ENCODE measurements at places on chromosomes 5 and 9. TPM values are rescaled to one million over a fixed set of nuclear protein-coding genes. Genes with fewer than 3 reads are reported as not detected.

Gene IGFBPL1
- total RNA-seq = not detected

DNA sequence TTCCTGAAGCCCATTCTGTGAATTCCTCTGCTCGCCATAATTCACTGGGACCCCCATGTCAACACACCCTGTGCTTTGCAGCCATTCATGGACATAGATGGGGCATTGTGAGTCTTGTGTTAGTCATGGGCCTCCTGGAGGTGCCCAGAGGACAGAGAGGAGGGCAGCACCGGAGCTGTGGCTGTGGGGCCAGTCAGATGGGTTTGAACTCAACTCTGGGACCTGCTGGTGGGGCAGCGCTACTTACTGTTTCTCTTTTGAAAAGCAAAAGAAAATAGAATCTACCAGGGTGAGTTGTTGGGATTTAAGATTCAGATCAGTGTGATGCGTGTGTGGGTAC, 11.3 kb upstream of the EXOC3 start:
- H3K27me3 ChIP-seq = no peaks in the 10 kb centered on the region
- no peaks in the 10 kb centered on the region for H3K4me1 ChIP-seq
- H3K27ac ChIP-seq = no peak overlapping the region
- no peak overlapping the region for H3K4me3 ChIP-seq
- no peak for DNase-seq
- no peaks in the 10 kb centered on the region for H3K36me3 ChIP-seq

- H3K4me1 ChIP-seq = no peaks in the 10 kb centered on the region
- H3K27ac ChIP-seq = no peak overlapping the region
- no peaks in the 10 kb centered on the region for H3K36me3 ChIP-seq
These were observed 12.2 kb upstream of the MARCHF3 start for GRCh38 chr5:127042593-127042992.

DNA sequence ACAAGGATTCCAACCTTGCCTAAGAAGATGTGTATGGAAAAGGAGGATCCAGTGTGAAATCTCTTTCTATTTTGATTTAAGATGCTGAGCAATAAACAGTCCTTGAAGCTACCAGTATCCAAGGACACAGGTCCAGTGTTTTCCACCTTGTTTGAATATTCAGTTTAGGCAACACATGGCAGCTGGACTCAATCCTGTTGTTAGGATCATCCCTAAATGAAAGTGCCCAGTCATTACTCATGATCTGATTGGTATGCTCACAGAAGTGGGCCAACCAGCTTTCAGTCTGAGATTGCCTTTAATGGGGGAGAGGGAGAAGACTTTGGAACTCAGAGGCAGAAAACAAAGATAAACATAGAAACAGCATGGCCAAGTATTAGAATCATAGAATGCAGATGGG, 355.7 kb upstream of the ADAMTSL1 start:
- no peaks in the 10 kb centered on the region for H3K4me1 ChIP-seq
- no peaks in the 10 kb centered on the region for H3K27me3 ChIP-seq
- no peak for DNase-seq

- no peak overlapping the region for H3K27ac ChIP-seq
- no peaks in the 10 kb centered on the region for H3K27me3 ChIP-seq
- H3K4me3 ChIP-seq = no peak overlapping the region
- no peaks in the 10 kb centered on the region for H3K4me1 ChIP-seq
These were observed 38.2 kb downstream of the CLINT1 start for GRCh38 chr5:157820593-157821252.

DNA sequence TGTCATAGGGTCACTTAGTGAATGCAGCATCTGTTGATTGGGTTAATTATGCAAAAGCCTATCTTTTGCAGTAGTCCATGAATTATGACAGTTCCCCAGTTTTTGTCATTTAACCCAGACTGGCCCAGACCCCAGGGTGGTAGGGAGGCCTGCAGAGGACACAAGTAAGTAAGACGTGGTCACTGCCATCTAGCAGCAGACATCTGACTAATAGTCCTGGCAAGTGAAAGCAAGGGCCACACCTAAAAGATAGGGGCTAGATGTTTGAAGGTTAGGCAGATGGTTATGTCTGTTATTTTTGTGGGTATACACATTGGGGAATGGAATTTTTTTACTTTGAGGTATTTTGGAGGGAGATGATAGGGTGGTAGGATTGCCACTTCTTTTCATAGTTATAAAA, 48.0 kb downstream of the RAB14 start:
- H3K4me1 ChIP-seq = peaks cover 6% of the 10 kb centered on the region
- no peak overlapping the region for H3K27ac ChIP-seq
- no peak for DNase-seq
- no peak overlapping the region for H3K4me3 ChIP-seq
- peaks cover 61% of the 10 kb centered on the region for H3K36me3 ChIP-seq
- no peaks in the 10 kb centered on the region for H3K27me3 ChIP-seq

GRCh38 chr5:142779163-142779840, 9.1 kb downstream of the ARHGAP26 start:
- no peak for DNase-seq
- no peak overlapping the region for H3K27ac ChIP-seq
- H3K4me1 ChIP-seq = peaks cover 48% of the 10 kb centered on the region
- no peak overlapping the region for H3K4me3 ChIP-seq
- H3K36me3 ChIP-seq = no peaks in the 10 kb centered on the region

GRCh38 chr9:69168709-69169217, 5.3 kb upstream of the TJP2 start:
- no peaks in the 10 kb centered on the region for H3K36me3 ChIP-seq
- H3K27ac ChIP-seq = peak overlapping the region; percentile 6
- peak; percentile 11 for DNase-seq
- H3K27me3 ChIP-seq = peaks cover 8% of the 10 kb centered on the region
- peak overlapping the region; percentile 50 for H3K4me3 ChIP-seq

DNA sequence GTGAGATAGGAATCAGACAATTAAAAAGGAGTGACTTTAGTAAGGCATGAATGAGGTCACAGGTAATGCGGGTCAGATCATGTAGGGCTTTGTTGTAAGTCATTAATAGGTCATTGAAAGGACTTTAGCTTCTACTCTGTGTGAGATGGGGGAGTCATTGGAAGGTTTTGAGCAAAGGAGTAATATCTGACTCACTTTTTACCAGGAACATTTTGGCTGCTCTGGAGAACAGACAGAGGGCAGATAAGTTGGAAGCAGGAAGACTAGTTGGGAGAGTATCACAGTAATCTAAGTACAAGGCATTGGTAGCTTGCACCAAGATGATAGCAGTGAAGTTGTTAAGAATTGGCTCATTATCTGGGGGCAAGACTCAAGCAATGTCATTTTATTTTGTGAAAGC, 37.4 kb downstream of the KIF2A start:
- H3K27ac ChIP-seq = no peak overlapping the region
- H3K27me3 ChIP-seq = no peaks in the 10 kb centered on the region
- no peak overlapping the region for H3K4me3 ChIP-seq
- no peak for DNase-seq

- H3K27me3 ChIP-seq = peaks cover 6% of the 10 kb centered on the region
- no peak overlapping the region for H3K4me3 ChIP-seq
- H3K36me3 ChIP-seq = no peaks in the 10 kb centered on the region
- no peak for DNase-seq
These were observed 16.6 kb upstream of the UNC5A start for GRCh38 chr5:176793736-176794135.

GRCh38 chr9:92299116-92299515, 5.6 kb upstream of the IARS1 start:
- no peak overlapping the region for H3K27ac ChIP-seq
- no peaks in the 10 kb centered on the region for H3K27me3 ChIP-seq
- H3K4me1 ChIP-seq = peaks cover 8% of the 10 kb centered on the region
- DNase-seq = no peak

DNA sequence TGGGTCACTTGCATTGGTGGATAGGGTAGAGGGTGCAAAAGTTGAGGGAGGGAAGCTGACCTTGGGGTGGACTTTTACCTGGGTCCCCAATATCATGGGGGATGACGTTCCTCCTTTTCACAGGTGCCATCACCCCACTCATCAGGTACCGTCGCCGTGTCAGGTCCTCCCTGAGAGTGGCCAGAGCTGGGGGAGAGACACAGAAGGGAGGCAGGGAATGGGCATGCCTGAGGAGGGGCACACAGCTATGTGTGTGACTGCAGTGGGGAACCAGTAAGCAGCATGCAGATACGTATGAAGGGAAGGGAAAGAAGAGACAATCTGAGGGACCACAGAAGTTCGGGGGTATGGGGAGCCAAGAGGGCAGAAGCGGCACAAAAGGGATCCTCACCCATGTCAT, 6.5 kb downstream of the CREB3 start:
- H3K4me3 ChIP-seq = no peak overlapping the region
- H3K27me3 ChIP-seq = no peaks in the 10 kb centered on the region
- peaks cover 12% of the 10 kb centered on the region for H3K4me1 ChIP-seq
- DNase-seq = no peak

GRCh38 chr5:173878224-173878967, 9.8 kb upstream of the CPEB4 start:
- H3K27me3 ChIP-seq = no peaks in the 10 kb centered on the region
- H3K27ac ChIP-seq = no peak overlapping the region
- H3K36me3 ChIP-seq = no peaks in the 10 kb centered on the region
- no peak overlapping the region for H3K4me3 ChIP-seq

DNA sequence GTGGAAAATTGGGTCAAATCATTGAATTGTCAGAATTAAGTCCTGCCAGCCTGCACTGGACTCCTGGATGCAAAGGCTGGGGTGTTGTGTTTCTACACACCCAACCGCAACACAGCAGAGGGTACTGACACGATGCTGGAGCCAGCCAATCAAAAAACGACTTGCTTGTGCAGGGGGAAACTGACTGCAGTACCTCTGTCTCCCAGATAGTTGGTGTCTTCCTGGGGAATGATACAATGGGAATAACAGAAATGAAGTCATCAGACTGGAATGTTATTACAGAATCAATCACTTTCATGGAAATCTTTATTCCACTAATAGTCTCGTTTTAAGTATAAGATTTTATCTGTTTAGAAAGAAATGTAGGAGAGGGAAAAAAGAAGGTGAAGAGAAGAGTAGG, 330.3 kb downstream of the MLLT3 start:
- no peak for DNase-seq
- no peak overlapping the region for H3K27ac ChIP-seq
- peaks cover 6% of the 10 kb centered on the region for H3K4me1 ChIP-seq
- H3K4me3 ChIP-seq = no peak overlapping the region
- no peaks in the 10 kb centered on the region for H3K36me3 ChIP-seq
